ENCODE measurements at places on chromosomes 13 and 19.

DNA sequence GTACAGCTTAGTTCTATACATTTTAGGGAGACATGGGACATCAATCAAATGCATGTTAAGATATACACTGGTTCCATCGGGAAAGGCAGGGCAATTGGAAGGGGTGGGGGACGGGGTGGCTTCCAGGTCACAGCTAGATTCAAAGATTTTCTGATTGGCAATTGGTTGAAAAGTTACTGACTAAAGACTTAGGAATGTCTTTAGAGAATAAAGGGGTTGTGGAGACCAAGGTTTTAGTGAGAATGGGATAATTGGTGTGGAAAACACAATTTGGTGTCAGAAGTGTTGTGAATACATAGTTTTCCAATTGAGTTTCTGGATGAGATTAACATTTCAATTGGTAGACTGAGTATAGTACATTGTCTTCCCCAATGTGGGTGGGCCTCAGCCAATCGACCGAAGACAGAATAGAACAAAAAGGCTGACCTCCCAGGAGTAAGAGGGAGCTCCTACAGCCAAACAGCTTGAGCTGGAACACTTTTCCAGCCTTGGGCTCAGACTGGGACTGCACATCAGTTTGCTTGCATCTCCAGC is 988 bp upstream of the CCDC169 start:
- DNase-seq, result no peak

- DNase-seq, result no peak
Measured at GRCh38 chr13:108787700-108788414, 158.4 kb downstream of the MYO16 start.

GRCh38 chr19:917323-918151 is at the start of gene KISS1R:
TSS of gene KISS1R (plus strand) at chr19:917333. CDS start at chr19:917503, 170 bp downstream.
- DNase-seq, result no peak

DNA sequence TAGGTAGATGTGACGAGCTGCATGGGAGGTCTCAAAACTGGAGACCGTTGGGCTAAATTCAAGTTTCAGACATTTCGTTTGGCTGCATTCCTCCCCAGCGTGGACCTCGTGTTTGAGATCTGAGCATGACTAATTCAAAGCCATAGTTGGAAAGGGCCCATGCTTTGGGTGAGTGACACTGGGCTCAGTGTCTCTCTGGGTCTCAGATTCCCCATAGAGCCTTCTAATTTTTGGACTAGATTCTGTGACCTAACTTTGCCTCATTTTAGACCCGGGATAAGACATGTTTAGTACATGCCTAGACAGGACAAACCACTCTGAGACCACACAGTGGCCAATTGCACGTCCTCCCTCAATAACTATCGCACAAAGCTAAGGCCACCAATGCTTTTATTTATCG is 16.6 kb downstream of the CKM start:
- no peak for DNase-seq

GRCh38 chr13:34108410-34108809 is 290.5 kb downstream of the RFC3 start:
- no peak for DNase-seq

DNA sequence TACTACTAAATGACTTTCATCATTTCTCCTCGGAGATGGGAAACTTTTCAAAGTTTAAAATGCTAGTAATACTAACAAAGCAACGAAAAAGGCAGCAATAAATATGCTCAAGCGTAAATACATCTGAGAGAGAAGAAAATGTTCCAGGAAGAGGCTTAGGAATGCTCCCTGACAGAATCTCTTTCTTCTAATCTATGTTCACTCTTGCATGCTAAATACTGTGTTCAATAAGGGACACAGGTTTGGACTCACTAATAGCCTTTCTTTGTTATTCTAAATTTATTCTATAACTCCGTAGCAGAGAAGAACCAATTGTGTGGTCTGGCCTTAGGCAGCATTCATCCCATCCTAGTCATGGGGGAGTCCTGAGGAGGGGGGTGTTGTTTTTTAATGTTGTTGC is 823.0 kb downstream of the PCDH9 start:
- DNase-seq, result no peak

DNA sequence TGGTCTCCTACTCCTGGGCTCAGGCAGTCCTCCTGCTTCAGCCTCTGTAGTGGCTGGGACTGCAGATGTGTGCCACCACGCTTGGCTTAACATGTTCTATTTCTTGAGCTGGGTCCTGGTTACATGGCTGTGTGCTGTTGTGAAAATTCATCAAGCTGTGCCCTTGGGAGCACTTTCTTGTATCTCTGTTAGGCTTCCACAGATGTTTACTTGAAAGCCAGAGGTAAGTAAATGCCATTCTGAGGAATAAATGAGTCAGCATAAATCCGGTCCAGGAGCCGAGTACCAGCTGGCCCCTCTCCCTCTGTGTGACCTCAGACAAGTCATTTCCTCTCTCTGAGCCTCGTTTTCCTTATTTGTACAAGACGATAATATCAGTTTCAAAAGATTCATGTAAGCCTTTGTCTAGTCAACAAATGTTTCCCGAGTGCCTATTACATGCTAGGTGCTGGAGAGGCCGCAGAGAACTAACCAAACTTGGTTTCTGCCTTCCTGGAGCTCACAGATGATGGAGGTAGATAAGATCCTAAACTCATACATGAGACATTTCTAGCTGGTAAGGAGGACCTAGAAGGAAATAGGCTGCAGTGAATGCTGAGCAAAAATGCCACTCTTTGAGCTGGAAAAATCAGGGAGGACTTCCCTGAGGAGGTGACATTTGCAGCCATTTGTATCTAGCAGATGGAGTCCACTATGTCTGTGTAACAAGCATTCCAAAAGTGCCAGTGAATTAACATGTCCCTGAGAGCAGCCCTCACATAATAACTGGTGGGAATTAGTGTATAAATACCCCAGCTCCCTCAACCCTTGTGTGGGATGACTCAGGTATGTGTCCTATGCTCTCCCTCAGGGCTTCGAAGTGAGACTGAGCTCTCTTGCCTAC is 2.7 kb upstream of the RASAL3 start:
- DNase-seq, result no peak

DNA sequence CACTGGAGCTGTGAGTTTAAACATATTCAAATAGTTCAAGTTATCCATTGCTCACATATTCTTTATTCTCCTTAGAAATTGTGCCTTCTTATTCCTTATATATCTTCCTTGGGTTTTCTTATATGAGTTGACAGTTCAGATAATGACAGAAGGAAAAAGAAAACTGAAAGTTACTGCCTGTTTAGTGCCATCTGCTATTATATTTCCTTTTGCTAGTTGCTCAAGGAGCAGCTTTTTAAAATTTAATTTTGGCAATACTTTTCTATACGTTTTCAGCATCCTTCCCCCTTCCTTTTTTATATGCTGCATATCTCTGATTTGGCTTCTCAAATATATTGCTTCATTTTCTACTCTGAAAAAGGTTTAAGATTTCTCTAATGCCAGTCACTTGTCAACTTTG is 903.1 kb upstream of the SPRY2 start:
- no peak for DNase-seq

DNA sequence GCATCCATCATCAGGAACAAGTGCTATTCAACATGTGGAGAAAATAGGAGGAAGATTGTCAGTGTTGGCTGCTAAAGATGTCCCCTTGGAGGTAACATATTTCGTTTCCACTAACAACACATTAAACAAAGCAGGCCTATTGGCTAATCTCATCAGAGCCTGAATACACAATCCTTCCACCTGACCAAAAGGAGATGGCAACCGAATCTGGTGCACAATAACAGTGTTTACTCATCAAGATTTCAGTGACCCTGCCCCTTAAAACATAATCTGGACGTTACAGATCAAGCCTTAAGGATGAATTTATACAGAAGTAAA is 582.5 kb downstream of the EFNB2 start:
- DNase-seq, result no peak

DNA sequence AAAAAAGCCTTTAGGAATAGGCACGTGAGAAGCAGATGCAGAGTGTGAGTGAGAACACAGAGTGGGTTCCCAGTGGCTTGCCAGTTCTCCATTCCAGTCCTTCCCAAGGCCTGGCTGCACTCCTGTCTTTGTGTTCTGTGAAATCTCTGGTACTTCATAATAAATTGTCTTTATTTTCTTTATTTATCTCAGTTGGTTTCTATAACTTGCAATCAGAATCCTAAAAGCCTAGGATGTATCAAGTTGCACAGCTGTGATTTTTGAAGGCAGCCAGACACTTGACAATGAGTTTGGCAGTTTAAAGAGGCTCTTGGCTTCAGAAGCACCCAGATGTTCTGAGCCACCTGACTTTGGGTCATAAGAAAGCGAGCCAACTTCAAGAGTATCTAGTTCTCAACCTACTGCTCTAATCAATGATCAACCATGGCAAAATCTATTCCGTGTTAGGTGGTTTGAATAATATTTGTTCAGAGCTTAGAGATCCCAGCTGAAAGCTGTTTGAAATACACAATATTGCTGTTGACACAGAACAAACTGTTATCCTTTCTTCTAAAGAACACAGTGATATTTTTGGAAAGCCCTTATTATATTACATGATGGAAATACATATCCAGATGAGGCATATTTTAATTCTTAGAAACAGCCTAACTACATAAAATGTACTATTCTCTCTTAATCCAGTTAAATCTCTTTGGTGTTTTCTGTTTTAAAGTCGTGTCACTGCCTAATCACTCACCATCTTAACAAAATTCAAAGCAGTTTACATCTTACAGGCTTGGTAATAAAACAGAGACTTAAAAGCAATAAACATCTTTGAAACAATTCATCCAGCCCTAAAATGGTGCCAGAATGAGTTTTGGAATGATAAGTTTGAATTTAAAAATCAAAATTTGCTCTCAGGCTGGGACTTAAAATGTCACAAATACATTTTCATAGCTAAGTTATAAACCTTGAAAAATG is 483.0 kb upstream of the NBEA start:
- DNase-seq, result no peak

- no peak for DNase-seq
Measured at GRCh38 chr13:104847922-104848321, 1687.5 kb downstream of the EFNB2 start.

GRCh38 chr19:5893907-5894703 is 9.5 kb downstream of the NDUFA11 start:
- no peak for DNase-seq

DNA sequence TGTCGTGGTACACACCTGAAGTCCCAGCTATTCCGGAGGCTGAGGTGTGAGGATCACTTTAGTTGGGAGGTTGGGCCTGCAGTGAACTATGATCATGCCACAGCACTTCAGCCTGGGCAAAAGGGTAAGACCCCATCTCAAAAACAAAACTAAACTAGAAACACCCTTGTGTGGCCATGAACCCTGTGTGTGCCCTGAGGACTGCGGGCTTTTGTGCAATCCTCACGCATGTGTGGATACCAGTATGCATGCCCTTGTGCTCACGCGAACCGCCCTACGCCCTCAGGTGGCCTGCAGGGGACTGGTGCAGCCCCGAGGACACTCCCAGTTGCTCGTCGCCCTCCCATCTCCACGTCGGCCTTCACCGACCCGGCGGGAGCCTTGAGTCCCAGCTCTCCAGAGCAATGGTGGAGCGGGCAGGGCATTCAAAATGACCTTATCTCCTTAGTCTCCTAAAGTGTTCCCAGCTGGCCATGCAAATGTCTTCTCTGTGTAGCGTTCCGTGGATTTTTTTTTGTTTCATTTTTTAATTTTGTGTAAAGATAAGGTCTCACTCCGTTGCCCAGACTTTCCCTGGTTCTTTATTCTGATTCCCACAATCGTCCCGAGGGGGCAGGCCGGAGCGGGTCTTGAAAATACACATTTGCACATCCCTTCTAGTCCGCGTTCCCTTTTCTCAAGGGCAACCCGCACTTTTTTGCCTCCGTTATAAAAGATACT is 868 bp upstream of the EGLN2 start:
- DNase-seq, result peak; percentile 35

DNA sequence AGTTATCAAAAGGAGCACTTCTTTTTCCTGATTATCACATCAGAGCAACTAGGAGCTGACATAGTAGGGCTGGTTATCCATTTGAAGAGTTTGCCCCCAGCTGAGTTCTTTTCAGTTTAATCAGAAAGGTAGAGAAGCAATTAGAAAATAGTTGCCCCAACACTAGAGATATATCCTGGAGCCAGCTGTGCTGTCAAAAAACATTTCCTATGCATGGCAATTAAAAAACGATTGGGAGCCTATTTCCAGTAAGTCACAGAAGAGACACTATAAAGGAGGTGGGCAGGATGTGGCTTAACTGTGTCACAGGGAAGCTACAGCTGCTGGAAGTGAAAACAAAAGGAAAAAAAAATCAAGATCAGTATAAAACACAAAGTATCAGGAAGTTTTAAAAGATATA is 155.7 kb upstream of the SLITRK1 start:
- no peak for DNase-seq

- DNase-seq, result no peak
Measured at GRCh38 chr13:76667551-76667950, 218.7 kb downstream of the KCTD12 start.

GRCh38 chr13:100811024-100811865 is 136.7 kb upstream of the TMTC4 start:
- DNase-seq, result no peak

GRCh38 chr19:5949792-5950305 is 28.1 kb downstream of the RANBP3 start:
- DNase-seq, result no peak

DNA sequence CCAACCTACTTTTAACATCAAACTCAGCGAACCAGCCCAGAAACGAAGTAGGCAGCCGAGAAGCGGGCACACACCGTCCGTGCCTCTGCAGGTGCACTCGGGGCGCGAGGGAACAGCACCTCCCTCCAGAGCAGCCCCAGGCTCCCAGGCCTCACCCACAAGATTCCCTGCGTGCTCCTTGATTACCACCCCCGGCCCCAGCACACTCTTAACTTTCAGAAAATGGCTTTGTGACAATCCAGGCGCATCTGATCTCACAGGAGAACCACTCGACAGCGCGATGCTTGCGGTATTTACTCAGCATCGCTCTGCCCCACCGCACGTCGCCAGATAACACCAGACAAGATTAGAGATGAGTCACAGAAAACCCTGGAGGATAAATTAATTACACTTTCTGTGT is 134.9 kb upstream of the SPACA7 start:
- DNase-seq, result no peak

GRCh38 chr13:113724780-113725315 is 34.2 kb upstream of the TMEM255B start:
- DNase-seq, result peak; percentile 31

- no peak for DNase-seq
Measured at GRCh38 chr19:54947381-54947780, at the start of gene NLRP7. TSS of gene NLRP7 (minus strand) at chr19:54947530.

- no peak for DNase-seq
Measured at GRCh38 chr19:14089662-14090508, 666 bp downstream of the SAMD1 start.

- DNase-seq, result no peak
Measured at GRCh38 chr13:58782736-58783135, 1151.2 kb downstream of the PCDH17 start.

- no peak for DNase-seq
Measured at GRCh38 chr19:42402376-42403116, 12.4 kb upstream of the CNFN start.

DNA sequence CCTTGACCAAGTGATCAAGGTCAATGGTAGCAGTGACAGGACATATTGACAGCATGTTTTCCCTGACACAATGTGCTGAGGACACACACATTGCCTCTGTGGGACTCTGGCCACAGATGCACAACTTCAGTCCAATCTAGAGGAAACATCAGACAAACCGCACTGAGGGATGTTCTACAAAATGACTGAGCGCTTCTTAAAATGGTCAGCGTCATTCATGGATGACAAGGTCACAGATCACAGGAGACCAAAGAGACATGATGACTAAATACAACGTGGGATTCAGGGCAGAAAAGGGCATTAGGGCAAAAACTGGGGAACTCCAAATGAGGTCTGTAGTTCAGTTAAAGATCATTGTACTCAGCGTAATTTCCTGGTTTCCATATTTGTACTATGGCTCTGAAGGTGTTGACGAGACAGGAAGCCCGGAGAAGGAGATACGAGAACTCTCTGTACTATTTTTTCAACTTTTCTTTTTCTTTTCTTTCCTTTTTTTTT is 20.6 kb downstream of the PBX4 start:
- no peak for DNase-seq
